ENCODE measurements at places on chromosomes 16 and 17.
A peak's percentile ranks its signal among the peaks of the same experiment; 100 is the strongest.

DNA sequence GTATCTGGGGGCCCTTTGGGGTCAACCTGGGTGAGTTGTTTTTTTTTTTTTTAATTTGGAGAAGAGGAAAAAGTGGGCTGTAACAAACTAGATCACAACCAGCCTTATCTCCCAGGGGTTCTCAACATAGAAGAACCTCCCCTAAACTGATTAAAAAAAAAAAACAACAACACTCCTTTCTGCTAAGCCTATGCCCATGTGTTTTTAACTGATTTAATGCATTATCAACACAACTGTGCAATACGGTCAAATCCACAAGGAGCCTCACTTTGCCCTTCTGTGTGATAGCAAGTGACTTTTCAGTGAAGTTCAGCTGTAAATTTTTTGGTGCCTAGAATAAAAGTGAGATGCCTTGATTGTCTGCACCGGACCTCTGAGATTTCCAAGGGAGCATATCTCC, 646 bp downstream of the MYH11 start:
- no peak overlapping the region for H3K27ac ChIP-seq
- DNase-seq: no peak
- H3K27me3 ChIP-seq: peaks cover 4% of the 10 kb centered on the region
- no peak overlapping the region for H3K4me3 ChIP-seq
- H3K36me3 ChIP-seq: no peaks in the 10 kb centered on the region

DNA sequence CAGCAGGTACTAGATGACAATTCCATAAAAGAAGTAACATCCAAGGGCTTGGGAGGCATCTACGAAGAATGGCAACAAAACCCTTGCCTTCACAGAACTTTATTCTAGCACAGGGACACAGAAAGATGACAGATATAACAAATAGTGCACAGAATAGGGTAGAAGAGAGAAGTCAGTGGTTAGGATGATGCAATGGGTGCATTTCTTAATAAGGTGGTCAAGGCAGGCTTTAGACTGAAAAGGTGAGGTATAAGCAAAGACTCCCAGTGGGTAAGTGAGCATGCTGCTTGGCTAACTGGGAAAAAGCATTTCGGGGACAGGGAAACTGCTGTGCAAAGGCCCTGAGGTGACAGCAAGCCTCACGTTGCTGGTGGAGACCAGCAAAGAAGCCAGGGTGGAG, 175.9 kb downstream of the XYLT1 start:
- no peaks in the 10 kb centered on the region for H3K36me3 ChIP-seq
- no peak for DNase-seq
- H3K4me1 ChIP-seq: peaks cover 6% of the 10 kb centered on the region

GRCh38 chr16:85698935-85699558, 10.3 kb upstream of the GINS2 start:
- peak; percentile 74 for DNase-seq
- no peak overlapping the region for H3K4me3 ChIP-seq
- no peak overlapping the region for H3K27ac ChIP-seq

DNA sequence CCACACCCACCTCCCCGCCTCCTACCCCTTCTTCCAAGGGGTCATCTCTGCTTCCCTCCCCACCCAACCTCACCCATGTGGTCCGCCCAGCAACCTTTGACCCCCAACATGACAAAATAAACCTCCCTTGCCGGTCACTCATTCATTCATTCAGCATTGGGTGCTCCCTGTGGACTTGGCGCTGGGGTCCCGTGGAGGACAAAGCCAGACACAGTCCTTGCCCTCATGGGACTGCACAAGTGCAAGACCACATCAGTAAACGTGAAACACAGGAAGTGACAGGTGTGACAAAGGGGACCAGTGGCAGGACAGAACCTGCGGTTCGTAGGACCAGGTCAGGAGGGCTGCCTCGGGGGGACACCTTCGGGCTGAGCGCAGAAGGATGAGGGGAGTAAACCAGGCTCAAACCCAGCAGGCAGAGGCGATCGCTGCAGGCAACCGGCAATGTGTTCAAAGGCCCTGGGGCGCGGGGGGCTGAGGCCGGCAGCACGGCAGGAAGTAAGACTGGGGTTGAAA, 185.4 kb downstream of the SEC14L1 start:
- no peak for DNase-seq
- no peak overlapping the region for H3K27ac ChIP-seq
- H3K27me3 ChIP-seq: no peaks in the 10 kb centered on the region
- H3K36me3 ChIP-seq: no peaks in the 10 kb centered on the region
- H3K4me3 ChIP-seq: no peak overlapping the region

DNA sequence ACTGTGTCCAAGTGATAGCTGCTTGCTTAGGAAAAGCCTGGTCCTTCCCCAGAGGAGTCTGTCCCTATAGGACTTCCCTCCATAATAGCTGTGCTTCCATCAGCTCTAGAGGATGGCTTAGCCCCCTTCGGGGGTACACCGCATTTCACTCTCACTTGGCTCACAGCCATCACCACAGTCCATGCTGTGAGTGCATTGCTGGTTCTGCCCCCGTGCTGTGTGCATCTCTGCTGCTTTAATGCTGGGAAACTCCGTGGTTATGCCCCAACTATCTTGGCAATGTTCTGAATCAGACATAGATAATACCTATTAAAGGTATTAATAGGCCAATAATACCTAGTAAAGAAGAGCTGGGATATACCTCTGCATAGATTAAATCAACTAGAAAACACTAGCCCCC, 58.3 kb downstream of the SIAH1 start:
- H3K27me3 ChIP-seq: no peaks in the 10 kb centered on the region
- no peak overlapping the region for H3K27ac ChIP-seq
- no peak overlapping the region for H3K4me3 ChIP-seq
- no peak for DNase-seq

DNA sequence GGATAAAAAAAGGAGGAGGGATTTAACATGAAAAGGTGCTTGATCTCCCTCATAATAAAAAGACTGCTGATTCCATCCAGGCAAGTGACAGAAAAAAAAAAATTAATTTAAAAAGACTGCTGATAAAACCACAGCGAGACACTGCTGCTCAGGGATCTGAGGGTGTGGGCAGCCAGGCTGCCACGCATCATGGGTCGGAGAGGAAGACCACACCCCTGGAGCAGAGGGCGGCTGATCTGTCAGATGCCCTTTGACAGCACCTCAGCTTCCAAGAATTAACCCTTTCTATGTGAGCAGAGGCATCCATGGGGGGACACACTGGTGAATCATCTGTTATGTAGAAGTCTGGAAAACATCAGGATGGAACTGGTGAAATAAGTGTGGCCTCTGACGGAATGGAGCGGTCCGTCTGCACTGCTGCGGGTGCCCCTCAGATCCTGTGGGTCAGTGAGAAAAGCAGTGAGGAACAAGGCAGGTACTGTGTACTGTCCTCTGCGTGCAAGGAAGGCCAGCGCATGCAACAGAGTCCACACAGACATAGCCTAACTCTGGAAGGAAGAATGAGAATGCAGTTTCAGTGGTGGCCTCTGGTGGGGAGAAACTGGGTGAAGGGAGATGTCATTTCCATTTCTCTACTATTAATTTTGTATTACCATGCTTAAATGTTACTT, 19.8 kb downstream of the MAPT start:
- no peaks in the 10 kb centered on the region for H3K36me3 ChIP-seq
- DNase-seq: no peak
- H3K4me3 ChIP-seq: no peak overlapping the region
- H3K27ac ChIP-seq: no peak overlapping the region
- no peaks in the 10 kb centered on the region for H3K27me3 ChIP-seq

DNA sequence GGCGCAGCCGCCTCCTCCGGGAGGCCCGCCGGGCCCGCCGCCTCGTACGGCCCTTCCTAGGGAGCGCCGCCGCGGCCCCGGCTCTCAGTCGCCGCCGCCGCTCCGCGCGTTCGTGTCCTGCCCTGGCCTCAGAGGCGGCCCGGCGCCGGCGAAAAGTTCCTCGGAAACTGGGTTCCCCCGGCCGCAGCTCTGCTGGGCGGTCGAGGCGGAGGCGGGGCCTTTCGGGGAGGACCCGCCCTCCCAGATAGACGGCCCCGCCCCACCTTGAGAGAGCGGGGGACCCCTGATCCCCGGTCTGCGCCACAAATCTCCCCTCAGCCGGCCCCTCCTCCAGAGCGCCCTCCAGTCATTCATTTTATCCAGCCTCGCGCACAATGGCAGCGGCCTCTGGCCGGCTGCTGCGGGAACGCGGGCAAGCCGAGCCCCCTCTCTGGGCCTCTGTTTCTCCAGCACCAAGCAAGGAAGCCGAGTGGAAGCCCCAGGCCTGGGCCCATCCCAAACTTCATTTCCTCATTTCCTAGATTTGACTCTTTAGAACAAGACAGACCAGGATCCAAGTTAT, at the start of gene SREBF1:
TSS of gene SREBF1 (minus strand) at position 169 of the 562 bp plus-strand sequence. CDS start 169 bp downstream, outside the sequence.
- peak within 1 kb of the TSS; percentile 93 for H3K27ac ChIP-seq
- H3K4me1 ChIP-seq: peaks cover 40% of the 10 kb centered on the region
- H3K36me3 ChIP-seq: no peaks in the 10 kb centered on the region
- peak within 1 kb of the TSS; percentile 96 for H3K4me3 ChIP-seq
- peak; percentile 84 for DNase-seq
- no peaks in the 10 kb centered on the region for H3K27me3 ChIP-seq

DNA sequence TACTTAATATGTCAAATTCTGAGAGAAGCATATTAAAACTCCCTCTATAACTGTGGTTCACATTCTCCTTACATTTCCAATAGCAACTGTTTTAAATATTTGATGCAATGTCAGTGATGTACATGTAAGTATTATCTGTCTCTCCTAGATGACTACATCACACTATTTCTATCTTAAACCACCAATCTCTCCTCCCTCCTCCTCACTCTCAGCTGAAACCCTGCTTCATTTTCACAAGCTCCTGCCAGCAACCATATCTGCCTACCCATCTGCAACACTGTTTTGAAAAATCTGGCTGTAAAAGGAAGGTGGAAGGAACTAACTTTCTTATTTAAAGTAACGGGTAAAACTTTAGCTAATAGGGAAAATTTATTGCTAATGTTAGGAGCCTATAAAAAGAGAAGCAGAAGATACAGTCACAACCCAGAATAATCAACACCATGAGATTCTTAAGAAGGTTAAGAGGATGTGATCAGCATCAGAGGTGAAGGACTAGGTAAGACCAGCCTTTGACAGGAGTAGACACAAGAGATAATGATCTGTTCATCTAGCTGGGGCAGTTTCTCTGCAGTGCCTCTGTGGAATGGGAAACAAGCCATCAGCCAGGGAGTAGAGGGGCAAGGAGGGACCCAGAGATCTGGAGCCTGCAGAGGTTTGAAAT, 31.0 kb downstream of the MYH10 start:
- no peaks in the 10 kb centered on the region for H3K27me3 ChIP-seq
- H3K36me3 ChIP-seq: peaks cover 4% of the 10 kb centered on the region
- no peaks in the 10 kb centered on the region for H3K4me1 ChIP-seq
- DNase-seq: no peak

GRCh38 chr17:33667052-33667509, 374.0 kb upstream of the ASIC2 start:
- no peaks in the 10 kb centered on the region for H3K4me1 ChIP-seq
- no peaks in the 10 kb centered on the region for H3K36me3 ChIP-seq
- no peak overlapping the region for H3K27ac ChIP-seq
- no peak overlapping the region for H3K4me3 ChIP-seq

DNA sequence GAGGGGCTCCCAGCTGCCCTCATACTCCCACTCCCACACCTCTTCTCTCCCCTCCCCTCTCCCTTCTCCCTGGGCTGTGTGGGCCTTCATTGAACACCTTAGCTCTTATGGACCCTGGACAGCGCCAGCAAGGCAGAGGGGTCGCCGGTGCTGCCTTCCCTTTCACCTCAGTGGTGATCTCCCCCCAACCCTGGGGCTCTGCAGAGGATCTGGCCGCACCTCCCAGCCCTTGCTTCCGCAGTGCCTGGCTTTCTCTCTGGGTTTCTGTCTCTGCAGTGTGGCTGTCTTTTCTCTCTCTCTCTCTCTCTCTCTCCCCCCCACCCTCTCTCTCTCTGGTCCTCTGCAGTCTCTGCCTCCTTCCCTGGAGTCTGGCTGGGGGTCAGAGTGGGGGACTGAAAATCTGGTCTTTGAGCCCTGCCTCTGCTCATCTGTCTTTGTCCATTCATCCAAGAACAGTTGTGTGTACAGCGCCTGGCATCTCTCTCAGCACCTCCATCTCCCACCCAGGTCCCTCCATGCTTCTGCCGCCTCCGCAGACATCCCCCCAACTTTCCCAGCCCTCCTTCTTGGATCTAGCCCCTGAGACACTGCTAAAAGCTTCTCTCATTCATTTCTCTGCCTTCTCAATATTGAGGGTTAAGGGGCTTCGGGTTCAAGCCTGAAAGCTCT, 1.1 kb downstream of the SEZ6L2 start:
- H3K4me3 ChIP-seq: peak overlapping the region; percentile 99
- no peaks in the 10 kb centered on the region for H3K36me3 ChIP-seq
- H3K27ac ChIP-seq: no peak overlapping the region
- DNase-seq: no peak
- H3K27me3 ChIP-seq: no peaks in the 10 kb centered on the region

DNA sequence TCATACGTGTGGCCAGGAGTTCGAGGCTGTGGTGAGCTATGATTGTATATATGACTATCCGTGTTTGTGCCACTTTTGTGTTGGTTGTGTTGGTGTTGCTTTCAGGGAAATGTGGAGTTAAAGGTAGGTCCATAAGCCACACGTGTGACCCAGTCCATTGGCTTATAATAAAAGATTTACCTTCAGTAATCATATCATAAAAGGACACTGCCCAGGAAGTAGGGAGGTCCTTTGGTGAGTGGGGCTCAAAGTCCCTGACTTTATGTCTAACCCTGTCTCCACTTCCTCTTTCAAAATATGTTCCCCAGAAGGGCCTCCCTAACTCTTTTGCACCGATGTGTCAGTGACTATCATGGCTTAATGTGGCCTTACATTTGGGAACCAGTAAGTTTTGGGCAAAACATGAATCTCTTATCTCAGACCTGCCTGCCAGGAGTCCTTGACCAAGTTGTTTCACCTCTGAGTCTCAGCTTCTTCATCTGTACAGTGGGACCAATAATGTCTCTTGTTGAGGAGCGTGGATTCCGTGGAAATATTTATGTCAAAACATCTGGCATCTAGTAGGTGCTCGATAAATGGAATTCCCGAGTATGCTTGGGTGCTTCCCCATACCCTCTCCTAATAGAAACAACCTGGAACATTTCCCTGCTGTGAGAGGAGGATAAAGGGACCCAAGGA, 4.8 kb downstream of the TNP2 start:
- H3K36me3 ChIP-seq: no peaks in the 10 kb centered on the region
- H3K4me1 ChIP-seq: 0 out of 2 replicates have a peak, but pooled peaks cover 5% of the 10 kb centered on the region
- no peak for DNase-seq
- no peak overlapping the region for H3K4me3 ChIP-seq

GRCh38 chr17:68290268-68290954, 516 bp downstream of the SLC16A6 start:
- peak overlapping the region; percentile 41 for H3K4me3 ChIP-seq
- H3K27ac ChIP-seq: no peak overlapping the region
- no peaks in the 10 kb centered on the region for H3K36me3 ChIP-seq
- peaks cover 18% of the 10 kb centered on the region for H3K4me1 ChIP-seq
- peaks cover 8% of the 10 kb centered on the region for H3K27me3 ChIP-seq

GRCh38 chr17:75105126-75106080, 4.4 kb upstream of the ARMC7 start:
- H3K27ac ChIP-seq: no peak overlapping the region
- no peak overlapping the region for H3K4me3 ChIP-seq
- no peak for DNase-seq
- peaks cover 2% of the 10 kb centered on the region for H3K4me1 ChIP-seq
